ENCODE measurements at places on chromosomes 2 and 18. TPM values are rescaled to one million over a fixed set of nuclear protein-coding genes. Genes with fewer than 3 reads are reported as not detected.

SP140 gene
- total RNA-seq: 4.4 TPM

AGAP1 gene
- 15.5 TPM for total RNA-seq

CRYBA2 gene
- not detected for total RNA-seq

DSC1 gene
- total RNA-seq: not detected

FOXD4L1 gene
- total RNA-seq: 0.14 TPM

TMEM169 gene
- 0.14 TPM for total RNA-seq

Measured in placental pericyte (primary cell).